Activated CD8-positive, alpha-beta memory T cell treated with anti-CD3 and anti-CD28 coated beads for 24 hours (primary cell): ENCODE measurements at places on chromosomes 2 and 18.

DNA sequence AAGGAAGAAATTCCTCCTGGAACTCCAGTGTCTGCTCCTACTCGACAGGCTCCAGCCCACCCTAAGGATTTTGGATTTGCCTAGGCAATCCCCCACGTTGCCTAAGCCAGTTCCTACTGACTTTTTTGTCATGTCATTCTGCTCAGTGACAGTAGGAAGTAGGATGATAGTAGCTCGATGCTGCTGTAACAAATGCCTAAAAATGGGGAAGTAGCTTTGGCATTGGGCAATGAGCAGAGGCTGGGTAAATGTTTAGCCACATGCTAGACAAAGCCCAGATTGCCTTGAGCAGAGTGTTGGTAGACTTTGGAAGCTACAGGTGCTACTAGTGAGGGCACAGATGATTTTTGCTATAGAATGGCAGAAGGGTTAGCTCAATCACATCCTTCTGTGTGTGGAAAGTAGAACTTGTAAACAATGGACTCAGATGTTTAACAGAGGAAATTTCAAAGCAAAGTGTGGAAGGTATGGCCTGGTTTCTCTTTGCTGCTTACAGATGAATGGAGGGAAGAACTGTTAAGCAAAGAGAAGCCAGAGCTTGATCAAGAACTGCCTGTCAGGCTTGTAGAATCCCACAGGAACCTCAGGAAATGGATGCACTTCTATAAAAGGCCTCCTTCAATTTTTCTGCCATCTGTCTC is 154.8 kb downstream of the RNF144A start:
- DNase-seq = no peak

- DNase-seq = peak; percentile 21
Measured at GRCh38 chr2:3762771-3763447, 59.5 kb downstream of the DCDC2C start.

- no peak for DNase-seq
Measured at GRCh38 chr2:189115126-189115525, 64.4 kb downstream of the COL5A2 start.

- DNase-seq = no peak
Measured at GRCh38 chr2:8193686-8194615, 487.9 kb upstream of the ID2 start.

- DNase-seq = no peak
Measured at GRCh38 chr2:64695721-64696261, 42.1 kb upstream of the SERTAD2 start.

GRCh38 chr2:133919285-133919684 is 334.6 kb upstream of the MGAT5 start:
- DNase-seq = no peak

DNA sequence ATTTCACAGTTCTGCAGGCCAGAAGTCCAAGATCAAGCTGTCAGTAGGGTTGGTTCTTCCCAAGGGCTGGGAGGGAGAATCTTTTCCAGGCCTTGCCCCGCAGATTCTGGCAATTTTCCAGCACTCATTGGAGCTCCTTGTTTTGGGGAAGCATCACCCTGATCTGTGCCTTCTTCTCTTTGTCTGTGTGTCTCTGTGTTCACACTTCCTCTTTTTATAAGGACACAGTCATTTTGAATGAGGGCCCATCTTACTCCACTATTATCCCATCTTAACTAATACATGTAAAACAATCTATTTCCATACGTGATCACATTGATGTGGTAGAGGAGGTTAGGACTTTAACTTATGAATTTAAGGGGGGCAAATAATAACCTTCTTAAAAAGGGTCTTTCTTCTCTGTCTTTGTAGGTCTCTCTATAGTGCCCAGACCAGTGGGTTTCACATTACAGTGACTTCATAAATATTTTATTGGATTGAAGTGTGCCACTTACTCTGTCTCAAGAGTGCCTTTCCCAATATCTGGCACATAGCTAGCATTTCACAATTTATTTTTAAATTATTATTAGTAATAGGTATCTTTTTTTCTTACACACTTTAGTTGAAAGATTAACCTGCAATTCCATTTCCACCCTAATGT is 68.9 kb upstream of the CBLN2 start:
- DNase-seq = no peak

- no peak for DNase-seq
Measured at GRCh38 chr2:18662689-18663088, 73.3 kb upstream of the NT5C1B start.
